ENCODE measurements at places on chromosomes 1 and 21.

DNA sequence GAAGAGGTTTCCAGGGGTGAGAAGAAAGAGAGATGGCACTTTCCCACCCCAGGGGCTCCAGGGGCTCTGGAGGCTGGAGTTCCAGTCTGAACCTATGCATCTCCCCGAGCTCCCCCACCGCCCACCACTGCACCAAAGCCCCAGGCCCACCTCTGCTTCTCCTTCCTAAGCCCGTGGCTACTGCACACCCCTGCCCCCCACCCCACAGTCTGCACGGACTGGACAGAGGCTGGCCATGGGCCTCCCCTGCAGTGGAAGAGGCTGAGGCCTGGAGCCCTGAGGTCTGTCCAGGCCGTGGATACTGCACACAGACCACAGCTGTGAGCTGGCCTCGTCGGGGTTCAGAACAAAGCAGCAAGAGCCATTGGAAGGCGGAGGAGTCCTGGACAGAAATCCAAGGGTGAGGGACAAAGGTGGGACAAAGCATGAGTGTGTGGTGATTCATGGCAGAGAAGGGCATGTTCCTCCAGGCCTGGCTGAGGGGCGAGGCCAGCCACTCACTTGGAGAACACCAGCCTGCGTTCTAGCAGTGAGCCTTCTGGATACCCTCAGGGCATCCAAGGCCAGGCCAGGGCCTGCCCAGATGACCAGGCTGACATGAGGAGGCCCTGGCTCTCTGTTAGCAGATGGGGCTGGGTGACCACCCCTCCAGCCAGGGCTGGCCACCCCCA, 244.8 kb upstream of the VAMP3 start:
- no peak for DNase-seq

GRCh38 chr1:204094856-204095634, 22.1 kb downstream of the SOX13 start:
- DNase-seq, result no peak

DNA sequence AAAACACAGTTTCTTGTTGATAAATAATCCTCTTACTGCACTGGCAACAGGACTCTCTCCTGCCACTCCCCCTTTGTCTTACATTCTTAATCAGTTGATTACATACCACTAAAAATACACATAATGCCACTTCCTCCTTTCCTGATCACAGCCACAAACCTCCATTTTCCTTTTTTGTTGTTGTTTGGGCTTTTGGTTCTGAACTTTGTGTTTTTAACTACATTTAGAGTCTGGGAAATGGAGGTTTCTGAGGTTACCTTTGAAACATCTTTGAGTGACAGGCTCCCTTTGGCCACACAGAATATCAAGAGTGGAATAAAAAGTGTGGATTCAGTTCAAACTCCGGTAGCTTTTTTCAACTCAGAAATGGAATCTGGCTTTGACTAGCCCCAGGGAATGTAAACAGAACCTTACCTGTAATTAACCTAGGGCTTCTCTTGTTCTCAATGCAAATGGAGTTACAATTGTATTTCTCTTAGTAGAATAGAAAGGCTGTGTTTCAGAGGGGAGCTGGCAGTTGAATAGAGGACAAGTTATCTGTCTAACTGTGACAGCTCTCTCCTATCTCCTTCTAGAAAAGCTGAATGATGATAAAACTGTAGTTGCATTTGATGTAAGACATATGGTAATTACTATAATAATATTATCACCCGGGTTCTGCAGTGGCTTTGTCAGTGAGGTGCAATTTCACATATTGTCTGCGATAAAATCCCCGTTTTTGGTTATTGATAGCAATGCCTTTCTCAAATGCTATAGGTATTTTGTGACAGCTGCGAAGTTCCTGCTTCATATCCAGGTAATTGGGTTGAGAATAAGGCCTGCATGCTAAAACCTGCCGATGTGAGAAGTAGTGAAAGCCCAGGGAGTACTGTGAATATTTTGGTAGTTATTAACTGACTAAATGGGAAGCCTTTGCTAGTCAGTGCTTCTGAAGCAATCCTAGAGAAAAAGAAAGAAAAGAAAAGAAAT, 66.9 kb downstream of the ST6GALNAC5 start:
- no peak for DNase-seq

GRCh38 chr1:247435030-247435758, 19.2 kb downstream of the NLRP3 start:
- no peak for DNase-seq

DNA sequence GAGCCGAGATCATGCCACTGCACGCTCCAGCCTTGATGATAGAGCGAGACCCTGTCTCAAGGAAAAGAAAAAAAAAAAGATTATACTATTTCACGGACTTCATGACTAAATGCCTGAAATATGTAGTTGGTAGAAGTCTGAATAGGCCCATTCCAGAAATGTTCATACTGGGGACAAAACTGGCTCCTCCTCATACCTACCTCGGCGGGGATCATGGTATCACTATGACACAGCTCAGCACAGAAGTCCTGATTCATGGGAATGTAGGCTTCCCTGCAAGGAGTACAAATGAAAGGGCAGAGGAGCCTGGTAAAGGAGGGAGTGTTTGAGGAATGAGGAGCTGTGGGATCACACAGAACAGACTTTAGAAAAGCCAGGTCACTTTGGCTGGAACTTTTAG, 5.0 kb downstream of the SPATA46 start:
- DNase-seq, result no peak

GRCh38 chr1:41918450-41919043, at the start of gene HIVEP3:
HIVEP3 (minus strand) TSS chr1:41918922.
- no peak for DNase-seq

DNA sequence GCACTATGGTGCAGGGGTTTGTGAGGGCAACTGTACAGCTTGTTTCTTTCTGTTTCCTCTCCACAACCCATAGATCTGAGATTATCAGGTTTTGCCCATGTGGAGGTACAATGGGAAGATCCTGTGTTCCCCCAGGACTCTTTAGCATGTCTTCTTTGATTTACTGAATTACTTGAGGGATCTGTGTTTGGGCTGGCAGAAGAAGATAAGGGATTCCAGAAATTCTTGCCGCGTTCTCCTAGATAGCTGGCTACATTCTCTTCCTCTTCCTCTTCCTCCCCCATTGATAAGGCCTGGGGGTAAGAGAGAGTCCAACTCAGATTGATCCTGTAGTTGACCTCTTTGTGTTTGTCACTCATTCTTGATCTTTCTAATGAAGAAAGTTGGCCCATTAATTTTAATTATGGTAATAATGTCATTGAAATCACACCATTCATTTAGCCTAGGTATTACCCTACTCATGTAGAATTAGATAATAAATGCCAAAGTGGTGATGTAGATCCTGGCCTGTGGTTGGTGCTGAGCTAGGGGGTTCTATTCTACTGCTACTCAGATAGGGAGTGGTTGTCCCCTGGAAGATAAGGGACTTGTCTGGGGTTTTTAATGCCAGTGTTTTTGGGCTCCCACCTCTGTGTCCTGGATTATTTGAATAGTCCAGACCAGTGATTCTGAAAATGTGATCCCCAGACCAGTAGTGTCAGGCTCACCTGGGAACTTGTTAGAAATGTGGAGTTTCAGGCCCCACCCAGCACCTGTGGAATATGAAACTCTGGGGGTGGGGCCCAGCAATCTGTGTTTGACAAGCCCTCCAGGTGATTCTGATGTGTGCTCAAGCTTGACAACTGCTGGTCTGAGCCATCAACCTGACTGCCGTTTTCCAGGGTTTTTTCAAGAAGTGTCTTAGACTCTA, 122.2 kb downstream of the NOS1AP start:
- DNase-seq, result no peak

DNA sequence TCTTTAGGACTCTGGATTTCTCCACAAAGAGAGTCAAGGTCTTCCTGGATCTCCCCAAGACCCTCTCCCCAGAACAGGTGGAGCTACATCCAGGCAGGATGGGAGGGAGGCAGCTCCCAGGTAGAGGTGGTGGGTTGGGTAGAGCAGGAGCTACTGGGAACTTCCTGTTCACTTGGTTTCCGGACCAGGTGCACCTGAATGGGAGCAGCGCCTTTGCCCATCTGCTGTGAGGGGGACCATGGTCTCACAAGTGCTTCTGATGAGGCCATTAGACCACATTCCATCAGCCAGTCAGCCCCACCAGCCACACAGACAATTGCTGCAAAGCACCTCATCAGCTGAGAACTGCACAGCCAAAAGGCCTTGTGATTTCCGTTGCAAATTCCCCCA, 188.8 kb downstream of the MATN1 start:
- DNase-seq, result no peak

GRCh38 chr1:227770812-227771211, 35.6 kb downstream of the SNAP47 start:
- DNase-seq, result no peak

DNA sequence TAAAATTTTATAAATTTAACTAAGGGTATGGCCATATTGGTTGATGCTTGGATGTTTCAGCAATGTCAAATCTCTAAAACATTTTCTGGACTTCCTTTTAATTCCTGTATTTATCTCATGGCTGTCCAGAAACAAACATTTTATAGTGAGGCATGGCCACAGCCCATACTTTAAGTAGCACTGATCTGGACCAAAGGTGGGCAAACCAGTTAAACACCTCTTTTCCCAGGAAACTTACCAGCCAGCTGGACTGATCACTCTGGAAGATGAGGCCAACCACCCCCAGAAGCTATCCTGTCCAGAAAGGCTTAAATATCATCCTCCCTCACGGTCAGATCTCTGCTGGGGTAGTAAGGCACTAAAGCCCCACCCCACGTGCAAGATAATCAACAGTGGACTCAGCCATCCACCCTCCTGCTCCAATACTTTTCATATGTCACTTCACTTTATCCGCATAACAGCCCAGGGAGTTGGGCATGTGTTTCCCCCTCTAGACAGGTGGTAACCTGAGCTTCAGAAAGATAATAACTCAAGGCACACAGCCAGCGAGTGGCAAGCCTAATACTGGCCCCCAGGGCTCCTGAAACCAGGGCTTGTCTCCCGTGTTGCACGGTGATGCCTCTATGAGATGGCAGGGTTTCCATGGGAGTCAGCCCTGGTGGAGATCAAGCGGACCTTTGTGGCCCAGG, 120.5 kb upstream of the NGF start:
- DNase-seq, result no peak

- no peak for DNase-seq
These were observed 14.6 kb downstream of the NGF start for GRCh38 chr1:115323366-115324004.

- no peak for DNase-seq
These were observed 52.7 kb downstream of the ECE1 start for GRCh38 chr1:21237446-21238088.

- no peak for DNase-seq
These were observed 1.3 kb downstream of the TRIM67 start for GRCh38 chr1:231162970-231163829.

DNA sequence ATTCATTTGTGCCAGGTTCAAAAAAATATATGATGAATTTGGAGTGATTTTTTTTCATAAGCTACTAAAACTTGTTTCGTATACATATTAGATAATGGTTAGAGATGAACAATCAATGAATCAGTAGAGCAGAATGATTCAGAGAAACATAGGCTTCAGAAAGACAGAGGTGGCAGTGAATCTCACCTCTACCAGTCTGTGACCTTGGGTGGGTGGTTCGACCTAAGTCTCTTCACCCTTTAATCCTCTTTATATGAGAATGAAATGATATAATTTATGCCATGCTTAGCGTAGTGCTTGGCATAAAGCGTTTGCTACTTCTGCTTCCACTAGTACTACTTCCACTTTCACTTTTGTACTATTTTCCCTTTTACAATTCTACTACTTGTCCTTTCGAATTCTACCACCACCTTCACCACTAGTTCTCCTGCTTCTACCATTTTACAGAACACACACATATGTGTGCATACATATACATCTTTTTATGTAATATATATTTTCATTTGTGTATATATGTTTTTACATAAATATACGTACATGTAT, 45.1 kb downstream of the FYB2 start:
- DNase-seq, result no peak

GRCh38 chr1:212179394-212180076, 105.7 kb upstream of the PPP2R5A start:
- DNase-seq, result no peak

DNA sequence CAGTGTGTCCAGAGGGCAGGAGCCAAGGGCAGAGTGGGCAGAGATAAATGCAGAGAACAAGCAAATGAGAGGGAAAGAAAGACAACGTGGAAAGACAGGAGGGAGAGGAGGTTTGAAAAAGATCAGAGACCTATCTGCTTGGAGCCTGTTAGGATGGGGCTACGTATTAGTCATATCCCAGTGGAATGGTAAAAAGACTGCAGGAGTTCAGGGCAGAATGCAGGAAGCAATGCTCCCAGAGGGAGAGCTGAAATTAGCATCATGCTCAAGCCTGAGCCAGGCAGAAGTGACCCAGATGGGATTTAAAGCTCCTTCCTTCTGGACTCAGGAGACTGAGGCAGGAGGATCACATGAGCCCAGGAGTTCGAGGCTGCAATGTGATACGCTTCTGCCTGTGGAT, 261.3 kb upstream of the CHRM3 start:
- no peak for DNase-seq

DNA sequence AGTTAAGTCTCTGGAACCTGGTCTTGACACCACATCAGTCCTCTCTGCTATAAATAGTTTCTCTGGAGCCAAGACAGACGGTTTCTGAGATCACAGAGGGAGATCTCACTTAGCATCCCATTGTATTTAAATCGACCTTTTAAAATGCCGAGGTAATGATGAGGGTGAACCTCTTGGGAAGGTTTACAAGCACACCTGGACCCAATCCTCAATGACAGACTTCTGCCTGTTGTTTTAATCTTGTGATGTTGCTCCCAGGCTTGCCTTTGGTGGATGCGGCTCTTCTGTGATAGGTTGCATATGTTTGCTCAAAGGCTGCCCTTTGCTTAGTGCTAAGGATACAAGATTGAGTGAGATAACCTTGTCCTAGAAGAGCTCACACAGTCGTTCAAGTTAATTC, 104.6 kb upstream of the L1TD1 start:
- DNase-seq, result no peak

DNA sequence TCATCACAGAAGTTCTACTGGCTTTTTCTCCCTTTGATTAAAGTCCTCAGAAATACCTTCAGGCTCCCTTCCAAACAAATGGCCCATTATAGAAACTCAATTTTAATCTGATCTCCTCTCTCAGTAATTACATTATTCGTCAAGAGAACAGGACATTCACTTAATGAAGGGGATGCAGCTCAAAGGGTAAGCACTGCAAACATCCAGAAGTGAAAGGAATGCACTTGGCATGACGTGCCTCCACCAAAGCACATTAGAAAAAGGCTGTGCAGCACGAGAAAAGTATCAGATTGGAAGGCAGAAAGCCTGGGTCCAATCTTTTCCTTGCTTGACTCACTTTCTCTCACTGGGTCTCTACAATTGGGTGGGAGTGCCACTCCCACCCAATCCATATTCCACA, 222.6 kb upstream of the BEND5 start:
- DNase-seq, result no peak

GRCh38 chr1:93821423-93822144, 57.4 kb downstream of the DNTTIP2 start:
- no peak for DNase-seq

- no peak for DNase-seq
These were observed 68.2 kb downstream of the POFUT2 start for GRCh38 chr21:45219517-45219916.

All from activated CD4-positive, alpha-beta memory T cell treated with anti-CD3 and anti-CD28 coated beads, Interleukin-2, amount 10 ng/mL, durations not matched to agents 7 days and 5 days (primary cell).